ENCODE measurements at places on chromosomes 6 and 20. TPM values are rescaled to one million over a fixed set of nuclear protein-coding genes. Genes with fewer than 3 reads are reported as not detected.

BMP2 gene
- 0.80 TPM for total RNA-seq

PRSS16 gene
- 1.5 TPM for total RNA-seq

ADGB gene
- total RNA-seq, result not detected

DNA sequence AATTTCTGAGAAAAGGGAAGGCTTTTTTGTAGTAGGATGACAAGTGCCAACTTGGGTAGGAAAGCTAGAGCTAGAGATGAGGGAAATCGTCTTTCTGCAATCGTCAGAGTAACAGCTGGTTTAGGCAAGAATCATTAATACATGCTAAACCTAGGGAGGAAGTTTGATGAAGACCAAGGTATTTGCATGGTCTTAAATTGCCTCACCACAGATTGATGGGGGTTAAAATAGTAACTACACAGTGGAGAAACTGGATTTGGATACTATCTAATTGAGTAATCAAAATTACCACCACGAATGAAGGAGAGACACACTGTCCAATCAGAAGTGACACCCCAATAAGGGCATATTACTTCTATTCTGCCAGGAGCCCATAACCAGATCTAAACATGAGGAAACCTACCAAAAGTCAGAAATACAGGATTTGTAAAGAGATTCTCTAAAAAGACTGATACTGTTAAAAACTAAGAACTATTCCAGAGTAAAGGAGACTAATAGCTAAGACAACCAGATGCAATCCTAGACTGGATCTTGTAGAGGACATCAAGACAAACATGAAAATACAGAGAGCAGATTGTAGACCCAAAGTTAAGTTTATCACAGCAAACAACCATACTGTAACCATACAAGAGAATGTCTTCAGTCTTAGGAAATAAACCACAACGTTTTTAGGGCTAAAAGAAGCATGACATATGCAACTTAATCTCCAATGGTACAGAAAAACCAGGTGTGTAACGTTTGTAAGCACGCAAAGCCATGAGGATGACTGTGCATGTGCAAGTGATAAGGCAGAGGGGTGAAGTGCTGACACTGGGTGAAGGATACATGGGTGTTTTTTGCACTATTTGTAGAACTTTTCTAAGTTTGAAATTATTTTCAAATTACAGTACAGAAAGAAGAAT, 21.8 kb downstream of the SNX5 start:
- DNase-seq, result no peak

- no peak for DNase-seq
Measured at GRCh38 chr6:43689421-43689820, 1.8 kb upstream of the MRPS18A start.

GRCh38 chr6:20403070-20403765, 1.5 kb downstream of the E2F3 start:
- peak; percentile 92 for DNase-seq

- no peak for DNase-seq
Measured at GRCh38 chr6:13463941-13464340, 23.5 kb downstream of the GFOD1 start.

- no peak for DNase-seq
Measured at GRCh38 chr6:144758602-144759001, 473.5 kb downstream of the UTRN start.

DNA sequence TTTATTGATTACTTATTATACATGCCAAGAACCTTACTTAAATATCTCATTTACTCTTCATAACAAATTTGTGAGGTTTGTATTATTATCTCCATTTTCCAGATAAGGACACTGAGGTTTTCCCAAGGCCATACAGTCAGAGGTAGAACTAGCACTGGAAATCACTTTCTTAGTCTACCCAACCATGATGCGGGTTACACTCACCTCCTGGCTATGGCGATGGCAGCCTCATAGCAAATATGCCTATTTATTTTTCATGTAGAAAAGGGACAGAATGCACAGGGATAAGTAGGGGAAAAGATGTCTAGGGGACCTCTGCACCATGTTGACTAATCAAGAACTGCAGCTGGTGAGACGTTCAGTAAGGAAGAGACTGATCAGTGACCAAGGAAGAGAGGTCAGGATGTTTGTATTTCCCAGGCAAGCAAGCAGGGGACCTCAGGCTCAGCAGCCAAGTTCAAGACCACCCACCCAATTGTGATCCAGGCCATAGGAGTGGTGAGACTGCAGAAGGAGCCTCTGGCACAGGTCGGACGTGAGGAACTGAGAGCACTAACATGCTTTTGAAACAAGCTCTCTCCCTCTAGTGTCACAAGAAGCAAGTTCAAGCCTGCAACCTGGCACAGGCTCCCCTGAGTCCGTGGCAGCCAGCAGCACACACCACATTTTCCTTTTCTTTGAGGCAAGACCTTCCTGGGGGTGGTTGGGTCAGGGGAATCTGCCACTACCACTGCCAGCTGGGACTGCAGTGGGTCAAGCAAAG, 97.8 kb downstream of the GMPR start:
- no peak for DNase-seq

All from heart left ventricle (tissue), 16 donors.